B cell (primary cell): ENCODE measurements at places on chromosomes 7 and 10. TPM values are rescaled to one million over a fixed set of nuclear protein-coding genes. Genes with fewer than 3 reads are reported as not detected.

DNA sequence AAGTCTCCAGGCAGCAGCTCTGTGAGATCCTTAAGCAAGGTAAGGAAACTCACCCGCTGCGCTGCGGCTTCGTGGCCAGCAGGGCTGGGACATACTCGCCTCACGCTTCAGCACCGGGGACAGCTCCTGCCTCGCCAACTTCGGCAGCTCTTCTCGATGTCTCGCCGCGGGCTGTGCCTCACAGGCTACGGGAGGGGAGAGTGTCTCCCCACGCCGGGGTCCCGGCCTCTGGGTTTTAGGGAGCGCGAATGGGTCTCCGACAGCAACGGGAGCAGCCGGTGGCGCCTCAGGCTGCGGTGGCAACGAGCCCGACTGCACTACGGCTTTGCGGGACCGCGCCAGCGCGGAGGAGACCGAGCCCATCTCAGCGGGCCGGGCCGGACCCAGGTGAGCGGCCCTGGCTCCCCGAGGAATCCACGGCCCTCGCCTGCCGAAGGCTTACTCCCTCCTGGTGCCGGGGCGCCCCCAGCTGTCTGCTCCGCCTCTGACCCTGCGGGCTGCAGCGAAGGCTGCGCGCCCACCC is 62.4 kb downstream of the LSM5 start:
- peak; percentile 40 for DNase-seq

GRCh38 chr7:152414779-152415178 is 21.0 kb downstream of the KMT2C start:
- DNase-seq = no peak

- no peak for DNase-seq
Measured at GRCh38 chr10:112812586-112812985, 137.5 kb upstream of the TCF7L2 start.

DNA sequence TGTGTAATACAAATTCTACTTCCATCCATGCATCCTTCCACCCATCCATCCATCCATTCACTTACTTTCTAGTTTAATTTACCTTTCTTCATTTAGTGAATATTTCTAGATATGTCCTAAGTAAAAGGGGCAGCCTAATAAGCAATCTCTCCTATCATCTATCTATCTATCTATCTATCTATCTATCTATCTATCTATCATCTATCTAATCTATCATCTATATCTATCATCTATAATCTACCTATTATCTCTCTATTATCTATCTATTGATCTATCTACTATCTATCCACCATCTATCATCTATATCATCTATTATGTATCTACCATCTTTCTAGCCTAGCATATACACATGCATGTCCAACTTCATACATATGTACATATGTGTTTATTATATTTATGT is 104.2 kb downstream of the PTPN20 start:
- DNase-seq = no peak

DNA sequence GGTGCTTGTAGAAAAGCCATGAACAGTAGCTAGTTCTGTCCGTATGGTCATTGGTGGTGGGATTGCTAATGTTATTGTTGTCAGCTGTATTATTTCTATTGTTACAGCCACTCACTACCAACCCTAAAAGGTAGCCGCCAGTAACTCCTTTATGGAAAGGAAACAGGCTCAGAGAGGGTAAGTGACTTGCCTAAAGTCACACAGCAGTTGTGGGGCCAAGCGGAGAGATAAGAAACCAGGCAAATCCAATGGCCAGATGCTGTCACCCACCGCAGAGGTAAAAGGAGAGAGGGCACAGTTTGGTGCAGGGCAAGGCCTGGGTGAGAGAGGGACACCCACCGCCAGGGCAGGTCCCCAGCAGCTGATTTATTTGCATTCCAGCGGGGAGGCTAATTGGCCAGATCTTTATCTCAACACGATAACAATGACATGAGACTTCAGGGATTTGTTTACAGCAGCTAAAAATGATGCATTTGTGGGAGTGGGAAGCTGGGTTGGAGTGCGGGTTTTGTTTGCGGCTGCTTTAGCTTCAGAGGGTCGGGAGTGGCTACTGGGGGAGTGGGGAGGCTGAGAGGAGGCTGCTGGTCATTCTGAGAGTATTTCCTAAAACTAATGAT is 8.6 kb upstream of the NKX2-3 start:
- no peak for DNase-seq

GRCh38 chr7:28419716-28420115 is 7.4 kb downstream of the CREB5 start:
- no peak for DNase-seq

GRCh38 chr7:132575982-132576720 is at the start of gene PLXNA4:
PLXNA4 (minus strand) TSS chr7:132576470; CDS start chr7:132508693, 67,777 bp downstream.
- no peak for DNase-seq

Gene NPC1L1
- polyA plus RNA-seq = 0.07 and 0.10 TPM in 2 replicates

DNA sequence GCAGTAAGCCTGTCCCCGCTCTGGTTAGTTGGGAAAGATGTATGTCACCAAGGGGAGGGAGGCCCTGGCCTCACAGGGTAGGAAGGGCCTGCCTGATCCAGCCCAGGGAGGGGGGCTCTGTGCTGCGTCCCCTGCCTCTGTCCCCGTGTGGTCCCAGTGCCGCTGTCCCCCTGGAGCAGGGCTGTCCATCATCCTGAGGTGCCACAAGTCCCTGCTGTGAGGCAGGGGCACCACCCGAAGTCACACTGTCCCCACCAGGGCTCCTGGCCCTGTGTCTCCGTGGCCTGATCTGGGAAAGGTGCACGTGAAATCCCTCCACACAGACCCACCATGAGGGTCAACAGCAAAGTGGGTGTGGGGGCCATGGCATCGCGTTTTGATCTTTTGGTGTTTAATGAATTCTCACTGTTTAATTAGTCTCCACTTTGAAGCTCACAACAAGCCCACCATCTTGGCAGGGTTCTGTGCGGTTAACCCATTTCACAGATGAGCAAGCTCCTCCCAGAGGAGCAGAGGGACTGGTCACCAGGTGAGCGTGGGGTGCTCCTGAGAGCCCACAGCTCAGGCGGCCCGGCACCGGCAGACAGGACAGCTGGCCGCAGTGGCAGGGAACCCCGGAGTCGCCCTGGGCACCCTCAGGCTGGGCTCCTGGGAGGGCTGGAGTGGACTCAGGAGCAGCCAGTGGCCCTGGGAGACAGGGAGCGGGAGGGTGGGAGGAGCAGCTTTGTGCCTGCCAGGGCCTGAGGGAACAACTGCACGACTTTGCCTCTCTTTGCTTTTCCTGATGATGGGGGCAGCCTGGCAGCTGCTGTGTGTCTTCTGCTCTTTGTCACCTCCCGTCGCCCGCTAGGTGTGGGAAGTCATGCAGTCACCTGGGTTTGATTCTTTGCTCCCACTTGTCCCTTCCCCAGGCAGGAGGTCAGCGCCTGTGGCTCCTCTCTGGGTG is 12.0 kb upstream of the CRYGN start:
- DNase-seq = no peak

Gene MEIG1
- polyA plus RNA-seq = not detected in 2 replicates

GRCh38 chr10:133179651-133180050 is 19.6 kb downstream of the KNDC1 start:
- DNase-seq = no peak

GRCh38 chr10:75401569-75402485 is at the start of gene ZNF503:
ZNF503 (minus strand) TSS chr10:75401764; CDS start chr10:75401419, 345 bp downstream.
- DNase-seq = peak; percentile 48

DNA sequence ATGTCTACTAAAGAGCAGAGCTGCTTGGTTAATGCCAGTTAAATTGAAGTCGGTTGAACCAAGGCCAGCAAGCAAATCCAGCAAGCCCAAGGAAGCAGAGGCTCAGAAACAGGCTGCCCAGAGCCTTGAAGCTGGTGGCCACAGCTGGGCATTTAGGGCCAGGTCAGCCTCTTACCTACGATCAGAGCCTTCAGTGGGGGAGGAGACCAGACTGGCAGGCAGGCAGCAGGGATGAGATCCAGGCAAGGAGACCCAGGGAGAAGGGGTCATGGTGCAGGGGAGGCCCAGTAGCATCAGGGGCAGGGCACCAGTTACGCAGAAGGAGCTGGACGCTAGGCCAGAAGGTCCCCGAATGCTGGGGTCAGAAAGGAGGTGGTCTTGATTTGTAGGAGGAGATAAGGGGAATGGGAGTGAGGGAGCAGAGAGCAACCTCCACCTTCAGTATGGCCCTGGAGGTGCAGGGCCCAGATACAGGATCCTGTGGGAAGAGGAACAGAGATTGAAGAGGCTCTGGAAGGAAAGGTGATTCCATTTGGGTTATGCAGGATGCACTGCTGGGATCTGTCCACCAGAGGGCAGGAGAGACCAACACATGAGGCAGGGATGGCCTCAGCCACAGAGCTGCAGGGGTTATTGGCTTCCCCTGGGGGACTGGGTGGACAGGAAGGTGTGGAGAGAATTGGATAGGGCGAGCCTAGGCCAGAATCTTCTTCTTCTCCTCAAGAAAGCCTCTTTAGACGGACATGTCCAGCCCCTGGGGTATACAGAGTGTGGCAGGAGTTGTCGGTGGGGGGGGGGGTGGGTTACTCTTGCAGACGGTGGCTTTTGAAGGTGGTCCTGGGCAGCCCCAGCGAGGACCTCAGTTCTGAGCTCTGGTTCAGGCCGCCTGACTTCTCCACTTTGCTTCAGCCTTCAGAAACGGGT is 132.6 kb upstream of the PODXL start:
- peak; percentile 58 for DNase-seq

DNA sequence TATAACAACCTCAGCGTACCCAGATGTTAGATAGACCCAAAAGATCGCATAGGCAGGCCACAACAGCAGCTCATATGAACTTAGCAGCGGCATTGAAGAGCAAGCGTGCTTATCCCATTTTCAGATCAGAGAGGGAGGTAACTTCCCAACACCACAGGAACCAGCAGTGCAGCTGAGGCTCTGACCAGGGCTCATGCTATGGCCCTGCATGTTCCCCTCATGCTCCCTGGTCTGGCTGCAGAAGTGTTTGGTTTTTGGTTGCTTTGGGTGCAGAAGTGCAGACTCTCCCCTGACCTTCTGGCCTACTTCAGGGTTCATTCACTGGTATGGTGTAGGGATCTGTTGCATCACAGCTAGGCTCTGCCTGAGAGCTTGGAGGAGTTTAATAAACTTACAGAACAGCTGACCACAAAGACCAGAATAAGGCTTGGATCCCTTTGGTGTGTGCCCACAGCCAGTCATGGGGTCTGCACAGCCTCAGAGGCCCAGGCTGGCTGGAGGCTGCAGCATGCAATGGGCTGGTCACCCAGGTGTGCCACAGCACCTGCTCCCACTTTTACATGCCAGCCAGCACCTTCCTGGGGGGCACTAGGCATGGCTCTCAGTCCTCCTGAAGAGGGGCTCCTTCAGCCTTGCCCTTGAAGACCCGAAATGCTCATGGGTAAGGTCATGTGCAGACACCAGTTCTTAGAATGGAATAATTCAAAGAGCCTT is 9.1 kb upstream of the CXCL12 start:
- no peak for DNase-seq

Gene BICC1
- not detected in 2 replicates for polyA plus RNA-seq

GRCh38 chr7:35331730-35332678 is 78.1 kb upstream of the TBX20 start:
- no peak for DNase-seq

- no peak for DNase-seq
Measured at GRCh38 chr10:87930934-87931835, 67.8 kb downstream of the PTEN start.

DNA sequence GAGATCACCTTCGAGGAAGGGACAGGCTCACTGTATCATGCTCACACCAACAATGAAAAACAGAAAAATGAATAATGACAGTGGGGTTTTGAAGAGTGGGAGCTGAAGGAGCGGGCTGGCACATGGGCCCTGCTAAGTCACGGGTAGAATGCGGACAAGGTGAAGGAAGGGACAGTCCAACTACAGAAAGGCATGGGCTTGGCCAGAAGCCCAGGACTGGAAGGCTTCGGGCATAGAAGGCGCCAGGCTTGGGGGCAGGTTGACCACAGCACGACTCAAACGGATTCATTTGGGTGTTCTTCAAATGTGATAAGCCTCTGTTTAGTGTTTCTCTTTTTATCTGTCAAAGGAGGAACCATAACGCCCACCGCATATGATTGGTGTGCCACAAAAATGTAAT is 509.5 kb downstream of the CCSER2 start:
- no peak for DNase-seq

DNA sequence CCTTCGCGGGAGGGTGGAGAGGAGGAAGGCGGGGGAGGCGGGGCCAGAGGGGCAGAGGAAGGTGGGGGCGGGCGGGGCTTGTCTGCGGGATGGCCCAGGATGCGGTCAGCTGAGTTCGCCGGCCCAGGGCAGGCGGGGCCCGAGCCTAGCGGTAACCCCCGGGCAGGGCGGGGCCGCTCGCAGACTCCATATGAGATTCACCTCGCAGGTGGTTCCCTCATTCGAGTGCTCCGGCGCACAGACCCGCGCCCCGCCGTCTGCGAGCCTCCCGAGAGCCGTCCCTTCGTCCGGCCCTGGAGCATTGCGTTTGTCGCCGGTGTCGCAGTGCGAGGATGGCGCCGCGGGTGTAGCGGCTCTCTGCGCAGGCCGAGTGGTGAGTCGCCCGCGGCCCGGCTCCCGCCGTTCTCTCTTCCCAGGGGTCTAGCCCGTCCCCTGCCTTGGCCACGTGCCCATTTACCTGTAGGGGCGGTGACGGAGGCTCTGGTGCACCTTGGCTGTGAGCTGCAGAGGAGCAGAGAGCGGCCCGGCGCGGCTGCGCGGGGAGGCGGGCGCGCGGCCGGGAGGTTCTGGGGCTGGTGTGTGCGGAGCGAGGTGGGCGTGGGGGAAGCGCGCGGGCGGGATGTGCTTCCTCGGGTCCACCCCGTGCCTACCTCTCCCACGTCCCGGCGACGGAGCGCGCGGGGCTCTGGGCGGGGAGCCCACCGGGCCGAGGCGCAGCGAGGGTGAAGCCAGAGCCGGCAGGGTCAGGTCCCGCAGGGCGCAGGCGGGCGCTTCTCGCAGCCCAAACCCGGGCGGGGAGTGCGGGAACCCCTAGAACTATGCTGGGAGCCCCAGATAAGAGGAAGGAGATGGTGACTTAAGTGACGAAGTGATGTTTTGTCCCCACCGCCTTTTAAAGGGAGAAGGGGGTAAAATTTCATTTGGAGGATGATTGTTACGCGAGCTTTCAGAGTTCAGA is at the start of gene UPP1:
Gene UPP1 (plus strand): TSS at position 220 of the 958 bp plus-strand sequence. CDS start 5,519 bp downstream, outside the sequence.
- peak; percentile 90 for DNase-seq

Gene GLI3
- polyA plus RNA-seq = not detected in 2 replicates

Gene ITGA8
- polyA plus RNA-seq = not detected in 2 replicates
